ENCODE measurements at places on chromosomes 12 and 14.
A peak's percentile ranks its signal among the peaks of the same experiment; 100 is the strongest.

- no peak for DNase-seq
These were observed 74.5 kb downstream of the FERMT2 start for GRCh38 chr14:52876311-52876710.

DNA sequence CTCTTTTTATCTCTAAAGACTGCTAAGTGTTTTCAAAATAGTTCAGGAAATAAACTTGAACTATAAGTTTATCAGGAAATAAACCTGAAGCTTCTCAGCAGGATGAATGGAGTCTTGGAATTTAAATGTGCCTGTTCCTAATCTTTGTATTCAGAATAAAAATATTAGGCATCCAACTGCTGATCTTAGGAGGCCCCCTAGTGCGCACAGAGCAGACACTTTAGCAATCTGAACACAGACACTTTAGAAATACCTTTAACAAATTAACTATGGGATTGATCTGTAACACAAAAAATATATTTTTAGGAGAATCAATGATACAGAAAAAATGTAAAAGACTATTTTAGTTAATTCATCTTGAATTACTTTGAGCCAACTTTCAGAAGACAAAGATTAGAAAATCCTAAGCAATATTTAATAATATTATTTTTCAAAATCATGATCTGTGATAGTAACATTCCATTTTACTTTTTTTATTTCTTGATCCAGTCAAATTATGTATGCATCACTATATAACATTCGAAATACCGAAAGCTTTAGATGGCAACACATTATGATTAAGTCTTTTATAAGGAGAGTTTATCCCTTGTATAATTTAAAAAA, 80.9 kb downstream of the SLC41A2 start:
- DNase-seq = peak; percentile 48

DNA sequence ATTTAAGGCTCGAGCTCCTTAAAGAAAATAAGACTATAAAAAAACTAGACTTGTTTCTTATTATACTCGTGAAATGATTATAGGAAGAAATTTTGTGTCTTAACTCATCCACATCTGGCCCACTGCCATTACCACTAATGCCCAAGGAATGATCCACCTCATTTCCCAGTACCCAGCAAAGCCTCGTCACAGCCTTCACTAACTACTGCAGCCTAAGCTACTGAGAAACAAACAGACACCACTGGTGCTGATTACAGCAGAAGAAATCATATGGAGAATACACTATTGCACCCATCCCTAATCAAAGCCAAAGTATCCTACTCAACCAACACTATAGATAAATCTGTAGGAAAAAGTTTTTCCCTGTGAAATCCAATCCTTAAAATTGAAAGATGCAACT, 205.3 kb upstream of the NAV3 start:
- no peak for DNase-seq

GRCh38 chr14:30138567-30138966, 210.9 kb upstream of the PRKD1 start:
- no peak for DNase-seq

DNA sequence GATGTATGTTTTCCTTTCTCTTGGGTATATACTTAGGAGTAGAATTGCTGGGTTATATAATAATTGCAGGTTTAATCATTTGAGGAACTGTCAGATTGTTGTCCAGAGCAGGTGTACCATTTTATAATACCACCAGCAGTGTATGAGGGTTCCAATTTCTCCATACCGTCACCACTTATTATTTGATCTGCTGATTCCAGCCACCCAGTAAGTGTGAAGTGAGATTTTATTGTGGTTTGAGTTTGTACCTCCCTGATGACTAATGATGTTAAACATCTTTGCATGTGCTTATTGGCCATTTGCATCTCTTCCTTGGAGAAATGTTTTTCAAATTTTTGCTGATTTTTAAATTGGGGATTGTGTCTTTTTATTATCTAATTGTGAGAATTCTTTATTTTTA, 15.1 kb downstream of the NCKAP5L start:
- no peak for DNase-seq

- no peak for DNase-seq
These were observed 33.8 kb upstream of the PSMA6 start for GRCh38 chr14:35258420-35258819.

DNA sequence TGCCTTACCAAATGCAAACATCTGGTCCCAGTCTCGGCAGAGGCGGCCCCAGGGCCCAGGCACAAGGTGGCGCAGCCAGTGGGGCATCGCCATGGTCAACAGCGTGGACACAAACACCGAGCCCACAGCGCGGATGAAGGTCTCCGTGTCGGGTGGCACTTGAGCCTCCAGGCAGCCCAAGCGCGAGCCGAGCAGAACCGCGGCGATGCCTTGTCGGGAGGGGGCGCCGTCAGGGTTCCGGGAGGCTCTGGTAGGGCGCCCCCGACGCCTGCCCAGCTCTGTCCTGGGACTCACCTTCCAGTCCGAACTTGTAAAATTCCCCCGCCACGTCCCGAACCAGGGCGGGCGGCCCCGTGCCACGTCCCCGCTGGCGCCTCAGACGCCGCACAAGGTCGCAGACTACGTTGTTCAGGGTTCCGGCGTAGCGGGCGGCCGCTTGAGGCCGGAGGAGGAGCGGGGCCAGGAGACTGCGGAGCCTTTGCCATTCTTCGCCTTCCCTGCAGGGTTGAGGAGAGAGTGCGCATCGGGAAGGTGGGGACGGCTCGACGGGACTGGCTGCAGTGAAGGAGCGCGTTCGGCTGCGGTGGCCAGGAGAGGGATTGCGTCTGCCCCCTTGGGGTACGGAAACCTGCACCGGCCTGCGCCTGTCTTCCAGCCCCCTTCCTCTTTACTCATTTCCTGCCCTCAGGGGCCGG, 1.7 kb downstream of the CYP27B1 start:
- DNase-seq = peak; percentile 53

DNA sequence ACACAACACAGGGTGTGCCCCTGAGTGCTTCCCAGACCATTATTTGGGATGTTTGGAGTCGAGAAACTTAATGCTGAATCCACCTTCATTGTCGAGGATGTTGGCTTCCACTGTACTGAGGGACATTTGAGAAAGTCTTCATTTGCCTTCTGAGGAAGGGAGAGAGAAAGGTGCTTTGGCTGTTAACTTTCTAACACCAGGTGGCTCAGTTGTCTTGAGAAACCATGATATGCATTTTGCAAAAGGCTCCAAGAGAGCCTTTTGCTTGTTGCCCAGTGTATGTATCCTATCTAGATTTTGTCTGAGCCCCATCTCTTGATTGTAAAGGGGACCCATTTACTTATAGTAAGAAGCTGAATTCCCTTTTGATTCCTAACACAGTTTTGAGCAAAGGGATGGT, 28.6 kb upstream of the NRXN3 start:
- no peak for DNase-seq

- DNase-seq = no peak
These were observed 7.6 kb downstream of the CEP170B start for GRCh38 chr14:104872469-104873341.

GRCh38 chr12:124028555-124028925, 55.5 kb downstream of the ZNF664 start:
- no peak for DNase-seq

GRCh38 chr14:100823413-100824080, 2.4 kb upstream of the MEG3 start:
- DNase-seq = no peak

DNA sequence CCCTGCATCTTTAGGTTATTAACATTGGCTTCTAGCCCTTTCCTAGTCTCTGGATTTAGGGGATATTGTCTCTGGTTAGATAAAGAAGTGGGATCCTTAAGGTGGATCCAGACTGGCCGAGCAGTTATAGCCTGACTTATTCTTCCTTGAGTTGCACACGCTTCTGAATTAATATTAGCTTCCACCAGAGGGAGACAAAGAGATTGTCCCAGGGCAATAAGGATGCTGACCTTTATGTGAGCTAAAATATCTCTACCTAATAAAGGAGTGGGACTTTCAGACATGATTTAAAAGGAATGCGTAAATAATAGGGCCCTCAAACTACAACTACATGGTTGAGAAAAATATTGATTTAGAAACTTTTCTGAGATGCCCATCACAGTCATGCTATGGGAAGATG, 139.7 kb downstream of the SLCO1B3 start:
- peak; percentile 5 for DNase-seq

GRCh38 chr12:78767264-78767981, 97.2 kb upstream of the SYT1 start:
- no peak for DNase-seq

GRCh38 chr14:21518725-21519124, 7.4 kb downstream of the SALL2 start:
- DNase-seq = no peak

GRCh38 chr12:46373301-46374296, 1.0 kb upstream of the SLC38A2 start:
- peak; percentile 48 for DNase-seq

- no peak for DNase-seq
These were observed 536 bp downstream of the TM7SF3 start for GRCh38 chr12:27013611-27014084.

DNA sequence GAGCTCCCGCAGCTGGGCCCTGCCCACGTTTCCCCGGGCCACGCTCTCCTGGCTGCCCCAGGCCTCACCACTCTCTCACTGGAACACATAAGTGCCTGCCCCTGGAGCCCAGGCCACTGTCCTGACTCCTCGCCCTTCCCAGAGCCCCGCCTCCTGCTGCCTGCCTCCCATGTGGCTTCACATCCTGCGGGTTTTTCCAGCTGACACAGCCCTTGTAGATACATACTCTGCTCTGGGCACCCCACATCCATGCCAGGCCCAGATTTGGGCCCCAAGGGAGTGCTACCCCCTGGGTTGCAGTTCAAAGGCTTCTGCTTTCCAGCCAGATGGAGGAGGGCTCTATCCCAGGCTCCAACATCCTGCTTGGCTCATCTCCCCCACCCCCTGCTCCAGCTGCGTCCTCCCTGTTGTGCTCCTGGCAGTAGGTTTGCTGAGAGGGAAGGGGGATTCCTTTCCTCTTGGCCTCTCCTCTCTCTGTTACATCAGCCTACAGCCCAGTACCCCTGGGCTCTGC, 60.1 kb downstream of the TSPAN9 start:
- no peak for DNase-seq

DNA sequence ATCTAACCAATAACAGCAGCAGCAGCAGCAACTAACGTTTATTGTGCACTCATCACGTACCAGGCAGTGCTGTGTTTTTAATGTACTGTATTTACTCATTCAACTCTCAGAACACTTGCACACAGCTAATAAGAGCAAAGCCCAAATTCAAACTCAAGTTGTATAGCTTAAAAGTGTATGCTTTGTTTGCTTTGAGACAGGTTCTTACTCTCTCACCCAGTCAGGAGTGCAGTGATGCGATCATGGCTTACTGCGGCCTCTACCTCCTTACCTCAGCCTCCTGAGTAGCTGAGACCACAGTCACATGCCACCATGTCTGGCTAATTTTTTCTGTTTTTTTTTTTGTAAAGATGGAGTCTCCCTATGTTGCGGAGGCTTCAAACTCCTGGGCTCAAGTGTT, 105.4 kb downstream of the PAPLN start:
- no peak for DNase-seq

- no peak for DNase-seq
These were observed 270.8 kb downstream of the FOXG1 start for GRCh38 chr14:29037411-29037810.

DNA sequence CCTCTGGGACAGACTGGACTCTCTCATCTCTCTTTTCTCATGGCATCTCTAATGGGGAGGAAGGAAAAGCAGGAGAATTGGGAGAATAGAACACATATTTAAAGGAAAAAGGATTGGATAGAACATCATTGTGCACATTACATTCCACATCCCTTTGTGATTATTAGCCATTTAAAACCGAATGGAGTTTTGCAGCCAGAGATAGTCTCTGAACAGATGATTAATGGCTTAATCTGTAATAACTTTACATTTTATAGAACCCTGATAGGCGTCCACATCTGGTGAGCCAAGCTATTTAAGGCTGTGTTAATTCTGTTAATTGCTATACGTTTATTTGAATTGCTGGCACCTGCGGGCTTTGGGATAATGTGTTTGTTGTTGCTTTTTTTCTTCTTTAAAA, 487.3 kb downstream of the NRXN3 start:
- DNase-seq = no peak

- no peak for DNase-seq
These were observed 157.0 kb upstream of the PRMT8 start for GRCh38 chr12:3333991-3334391.

DNA sequence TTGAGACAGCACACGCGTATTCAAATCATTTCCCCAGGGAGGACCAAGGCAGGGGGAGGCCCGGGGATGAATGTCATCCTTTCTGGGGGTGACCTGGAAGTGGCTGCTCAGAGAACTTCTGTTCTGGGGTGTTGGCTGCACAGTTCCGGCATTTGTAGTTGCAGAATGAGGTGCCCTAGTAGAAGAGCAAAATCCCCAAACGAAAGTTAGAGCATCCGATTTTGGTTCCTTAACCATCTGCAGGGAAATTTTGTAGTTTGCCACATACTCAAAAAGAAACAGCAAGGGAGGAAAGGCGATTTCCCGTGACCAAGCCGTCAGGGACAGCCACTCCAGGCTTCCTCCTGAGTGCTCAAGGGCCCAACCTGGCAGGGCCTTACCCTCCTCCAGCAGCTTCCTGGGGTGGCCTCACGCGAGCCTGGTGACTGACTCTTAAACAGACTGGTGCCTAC, 13.0 kb upstream of the TRAF3 start:
- DNase-seq = no peak

DNA sequence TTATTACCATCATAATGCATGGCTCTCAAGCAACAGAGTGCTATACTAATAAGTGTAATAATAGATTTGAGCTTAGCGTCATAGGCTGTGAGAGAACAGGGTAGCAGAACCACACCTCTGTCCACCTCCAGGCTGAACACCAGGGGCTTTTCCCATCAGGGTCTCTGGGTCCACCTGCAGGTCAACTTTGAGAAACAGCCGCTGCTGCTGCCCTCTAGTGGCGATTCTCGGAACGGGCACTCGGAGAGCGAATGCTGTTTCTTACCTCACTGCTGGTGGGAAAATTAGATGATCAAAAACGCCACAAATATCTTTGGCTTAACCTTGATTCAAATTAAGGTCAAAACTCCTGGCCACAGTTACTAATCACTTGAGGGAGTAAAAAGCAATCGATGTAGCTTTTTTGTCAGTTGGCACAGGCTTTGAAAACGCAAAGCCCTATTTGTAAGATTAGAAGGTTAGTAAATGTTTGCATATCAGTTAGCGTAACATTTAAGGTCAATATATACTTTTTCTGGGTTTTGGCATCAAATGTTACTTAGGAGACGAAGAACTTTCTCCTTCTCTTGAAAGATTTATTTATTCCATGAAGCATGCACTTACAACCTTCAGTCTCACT, 127.9 kb upstream of the TMEM132D start:
- DNase-seq = peak; percentile 35

- no peak for DNase-seq
These were observed 84.7 kb downstream of the BMP4 start for GRCh38 chr14:53871951-53872350.

- DNase-seq = no peak
These were observed 66.5 kb upstream of the MAX start for GRCh38 chr14:65168840-65169239.

- DNase-seq = no peak
These were observed 17.6 kb downstream of the CHGA start for GRCh38 chr14:92940543-92940942.

Data from CD4-positive, alpha-beta T cell treated with Interleukin-17A for 1 hour (primary cell).